ENCODE measurements at places on chromosomes 5 and 9.
A peak's percentile ranks its signal among the peaks of the same experiment; 100 is the strongest.

DNA sequence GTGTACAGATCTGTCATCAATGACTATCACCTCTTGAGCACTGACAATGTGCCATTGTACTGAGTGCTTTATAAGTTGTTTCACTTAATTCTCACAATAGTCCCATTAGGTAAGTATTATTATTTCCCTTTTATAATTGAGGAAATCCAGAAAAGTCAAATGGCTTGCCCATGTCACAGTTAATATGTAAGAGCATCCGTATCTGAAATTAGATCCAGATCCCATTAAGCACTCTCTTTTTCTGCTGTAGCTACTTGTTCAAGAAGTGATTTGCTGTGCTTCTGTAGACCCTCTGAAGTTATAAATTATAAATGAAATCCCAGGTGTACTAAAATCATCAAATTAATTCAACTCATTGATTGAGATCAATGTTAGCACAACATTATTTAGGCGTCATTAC, 94.7 kb downstream of the INIP start:
- DNase-seq = no peak

DNA sequence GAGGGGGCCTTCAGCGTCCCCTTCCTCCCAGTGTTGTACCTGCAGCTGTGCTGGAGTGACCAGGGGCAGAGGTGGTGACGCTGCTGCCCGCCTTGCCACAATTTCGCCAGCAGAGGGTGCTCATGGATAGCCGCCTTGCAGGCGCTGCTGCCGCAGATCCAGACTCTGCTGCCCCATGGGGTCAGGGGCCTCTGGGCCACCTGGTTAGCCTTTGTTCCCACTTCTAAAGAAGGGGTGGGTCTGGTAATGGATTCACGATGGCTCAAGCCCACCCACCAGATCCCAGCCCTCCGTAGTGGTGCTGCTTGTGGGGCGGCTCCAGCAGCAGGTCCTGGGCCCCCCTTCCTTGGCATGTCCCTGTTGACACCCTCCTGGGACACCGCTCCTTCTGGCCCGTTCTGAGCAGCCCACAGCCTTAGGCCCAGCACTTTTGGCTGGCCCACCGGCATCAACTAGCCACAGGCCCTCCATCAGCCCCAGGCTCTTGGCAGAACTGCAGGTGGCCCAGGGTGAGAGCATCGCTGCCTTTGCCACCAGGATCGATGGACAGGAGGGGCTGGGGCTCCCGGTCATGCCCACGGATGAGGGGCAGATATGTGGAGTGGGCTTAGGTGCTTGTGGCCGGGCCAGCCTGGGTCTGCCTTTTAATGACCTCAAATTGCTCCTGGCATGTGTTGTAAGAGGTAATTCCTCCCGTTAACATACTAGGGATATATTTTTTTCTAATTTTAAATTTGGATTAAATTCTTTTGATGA, 57.2 kb downstream of the COL5A1 start:
- DNase-seq = no peak

- no peak for DNase-seq
Measured at GRCh38 chr5:149930749-149931574, 13.6 kb downstream of the PDE6A start.

DNA sequence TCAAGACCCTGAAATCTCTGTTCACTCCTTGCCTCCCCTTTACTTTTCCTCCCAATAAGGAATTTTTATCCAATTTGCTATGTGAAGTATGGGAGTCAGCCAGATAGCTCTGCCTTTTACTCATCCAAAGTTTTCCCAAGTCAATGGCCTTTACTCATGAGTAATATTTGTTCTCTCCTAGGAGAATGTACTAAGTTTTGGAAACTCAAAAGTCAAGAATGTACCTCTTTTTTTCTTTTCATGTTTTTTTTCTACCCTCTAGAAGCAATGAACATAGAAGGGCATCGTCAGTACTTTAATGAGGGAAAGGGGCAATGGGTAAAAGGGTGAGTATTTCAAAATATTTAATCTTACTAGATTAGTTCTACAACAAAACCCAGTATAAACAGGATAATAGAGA, 140.2 kb upstream of the SGCD start:
- DNase-seq = no peak

DNA sequence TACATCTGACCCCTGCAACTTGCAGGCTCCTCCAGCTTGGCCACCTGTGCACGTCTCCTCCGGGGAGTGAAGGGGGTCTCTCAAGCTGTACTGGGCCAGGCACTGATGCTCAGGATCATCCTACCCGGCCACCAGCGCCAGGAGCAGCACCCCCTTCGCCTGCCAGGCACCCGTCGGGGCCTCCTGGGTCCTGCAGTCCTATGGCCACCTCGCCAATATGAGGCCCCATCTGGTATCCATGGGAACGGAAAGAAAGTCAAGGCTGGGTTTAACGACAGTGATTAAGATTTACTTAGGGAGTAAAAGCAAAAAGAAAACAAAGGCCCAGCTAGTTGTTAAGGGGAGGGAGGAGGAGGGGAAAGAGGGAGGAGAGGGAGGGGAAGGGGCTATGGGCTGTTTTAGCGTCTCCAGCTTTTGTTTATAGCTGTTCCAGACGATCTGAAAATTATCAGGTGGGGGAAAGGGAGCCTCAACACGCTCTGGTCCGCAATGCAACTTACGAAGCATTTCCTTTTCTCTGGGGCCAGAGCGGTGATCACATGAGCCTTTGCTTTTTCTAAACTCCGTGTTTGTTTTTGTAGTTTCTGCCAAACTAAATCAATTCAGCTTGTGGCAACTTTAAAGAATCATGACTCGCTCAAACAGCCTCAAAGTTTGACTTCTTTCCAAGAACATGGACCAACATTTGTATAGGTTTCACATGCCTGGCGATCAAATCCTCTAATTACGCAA, 132.4 kb downstream of the ROR2 start:
- no peak for DNase-seq

- no peak for DNase-seq
Measured at GRCh38 chr9:70510157-70510770, 95.8 kb upstream of the KLF9 start.

GRCh38 chr9:117926031-117926658, 221.9 kb downstream of the TLR4 start:
- DNase-seq = no peak

GRCh38 chr9:126886034-126886822, 25.8 kb downstream of the ZBTB34 start:
- DNase-seq = no peak

DNA sequence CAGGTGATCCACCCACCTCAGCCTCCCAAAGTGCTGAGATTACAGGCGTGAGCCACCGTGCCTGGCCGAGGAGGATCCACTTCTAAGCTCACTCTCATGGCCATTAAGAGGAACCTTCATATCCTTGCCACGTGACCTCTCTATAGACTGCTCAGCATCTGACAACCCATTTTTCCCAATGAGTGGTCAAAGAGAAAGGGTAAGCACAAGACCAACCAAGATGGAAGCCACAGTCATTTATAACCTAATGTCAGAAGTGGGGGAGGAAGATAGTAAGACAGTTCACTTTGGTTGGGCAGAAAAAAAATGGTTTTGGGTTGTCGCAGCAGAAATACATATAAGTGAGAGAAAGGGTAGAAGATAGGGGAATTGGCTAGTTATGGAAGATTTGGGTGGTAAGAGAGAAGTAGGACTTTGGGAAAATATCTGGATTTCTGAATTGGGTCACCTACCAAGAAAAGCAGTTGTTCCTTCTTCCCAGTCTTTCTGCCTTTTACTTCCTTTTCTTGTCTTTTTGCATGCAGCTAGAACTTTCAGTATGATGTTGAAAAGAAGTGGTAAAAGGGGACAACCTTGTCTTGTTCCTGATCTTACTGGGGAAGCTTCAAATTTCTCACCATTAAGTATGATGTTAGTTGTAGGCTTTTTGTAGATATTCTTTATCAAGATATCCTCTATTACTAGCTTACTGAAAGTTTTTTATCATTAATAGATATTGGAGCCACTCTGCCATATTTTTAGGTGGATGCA, 15.6 kb downstream of the SNX2 start:
- DNase-seq = no peak

DNA sequence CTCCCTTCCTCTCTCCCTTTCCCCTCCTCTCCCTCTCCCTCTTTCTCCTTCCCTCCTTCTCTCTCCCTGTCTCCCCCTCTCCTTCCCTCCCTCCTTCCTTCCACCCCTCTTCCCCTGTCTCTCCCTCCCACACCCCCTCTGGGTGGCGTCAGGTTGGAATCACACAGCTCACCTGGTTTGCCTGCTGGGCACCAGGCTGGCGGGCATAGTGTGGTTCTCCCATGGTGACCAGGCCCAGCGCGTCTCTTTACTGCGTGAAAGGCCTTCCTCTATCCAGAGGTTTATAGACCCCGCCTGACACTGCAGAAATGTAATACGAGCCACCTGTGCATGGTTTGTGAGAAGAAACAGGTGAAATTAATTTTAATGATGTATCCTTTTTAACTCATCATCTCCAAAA, 76.2 kb downstream of the MRPL36 start:
- DNase-seq = peak; percentile 29

GRCh38 chr9:34384368-34385165, 7.9 kb upstream of the MYORG start:
- DNase-seq = no peak

GRCh38 chr5:133460172-133460758, 152.1 kb downstream of the FSTL4 start:
- no peak for DNase-seq

- DNase-seq = no peak
Measured at GRCh38 chr5:53422539-53422938, 57.9 kb upstream of the FST start.

DNA sequence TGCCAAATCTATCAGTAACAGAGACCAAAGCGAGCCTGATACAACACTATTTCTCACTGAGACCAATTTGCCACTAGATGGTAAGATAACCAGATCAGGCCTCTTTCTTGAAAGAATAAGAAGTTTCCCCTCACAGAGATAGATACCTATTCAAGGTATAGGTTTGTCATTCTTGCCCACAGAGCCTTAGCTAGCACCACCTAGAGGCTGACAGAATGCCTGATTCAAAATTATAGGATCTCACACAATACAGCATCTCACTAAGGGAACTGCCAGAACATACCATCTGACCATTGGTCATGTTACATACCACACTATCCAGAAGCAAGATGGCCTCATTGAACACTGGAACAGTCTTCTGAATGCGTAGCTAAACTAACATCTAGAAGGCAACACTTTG, 166.6 kb upstream of the HCN1 start:
- no peak for DNase-seq

DNA sequence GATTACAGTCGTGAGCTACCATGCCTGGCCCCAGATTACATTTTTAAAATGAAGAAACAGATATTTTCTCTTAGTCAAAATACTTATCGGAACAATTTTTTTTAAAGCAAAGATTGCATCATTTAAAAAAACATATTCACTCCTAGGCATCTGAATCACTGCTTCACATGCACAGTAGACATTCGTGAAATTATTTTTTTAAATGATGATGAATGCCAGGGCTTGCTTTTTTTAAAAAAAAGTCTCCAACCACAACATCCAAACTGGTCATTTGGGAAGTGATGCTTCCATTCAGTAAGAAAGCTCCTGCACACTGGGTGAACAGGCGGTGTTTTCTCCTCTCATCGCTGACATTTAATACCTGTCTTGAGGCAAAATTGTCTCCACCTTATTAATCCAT, 223.0 kb upstream of the DMRT1 start:
- DNase-seq = no peak

- peak; percentile 89 for DNase-seq
Measured at GRCh38 chr9:110125207-110125751, 82.7 kb downstream of the C9orf152 start.

- DNase-seq = no peak
Measured at GRCh38 chr9:74379718-74380117, 117.4 kb upstream of the RORB start.

DNA sequence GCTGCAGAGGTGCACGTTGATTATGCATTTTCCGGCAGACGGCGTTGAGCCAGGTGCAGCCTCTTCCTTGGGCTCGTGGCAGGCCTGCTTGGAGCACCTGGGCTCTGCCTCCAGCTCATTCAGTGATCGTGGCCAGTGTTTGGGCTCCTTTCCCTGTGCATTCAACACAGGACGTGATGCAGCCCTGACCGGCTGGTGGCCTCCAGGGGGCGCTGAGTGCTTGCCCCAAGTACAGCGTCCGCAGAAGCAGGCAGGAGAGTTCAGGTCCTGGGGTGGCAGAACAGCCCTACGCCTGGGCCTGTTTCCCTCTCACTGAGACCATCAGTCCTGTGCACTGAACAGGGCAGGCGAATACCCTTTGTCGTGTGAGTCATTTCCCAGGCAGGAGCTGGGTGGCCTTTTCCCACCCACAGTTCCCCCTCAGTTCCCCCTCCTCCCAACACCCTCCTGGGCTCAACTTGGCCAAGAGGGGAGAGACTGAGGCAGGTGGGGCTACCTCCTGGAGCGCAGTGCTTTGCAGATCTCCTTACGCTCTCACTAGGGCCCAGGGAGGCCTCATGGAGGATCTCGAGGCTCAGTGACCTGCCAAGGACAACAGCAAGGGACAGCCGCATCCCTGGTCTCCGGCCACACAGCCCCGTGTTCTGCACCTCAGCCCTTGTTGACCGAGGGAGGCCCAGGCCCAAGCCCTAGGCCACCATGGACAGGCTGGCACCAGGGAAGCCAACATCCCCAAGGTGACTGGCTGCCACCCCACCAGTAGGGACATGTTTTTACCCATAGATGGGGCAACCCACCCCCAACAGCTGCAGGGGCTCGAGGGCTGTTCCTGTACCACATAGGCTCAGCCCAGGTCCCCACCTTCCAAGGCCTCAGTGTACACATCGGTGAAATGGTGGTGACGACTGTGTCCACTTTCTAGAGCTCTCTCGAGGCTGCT, 52.9 kb downstream of the LRSAM1 start:
- DNase-seq = peak; percentile 91

All from tibial artery (tissue), 4 donors.